ENCODE measurements at places on chromosomes 5 and 9.

GRCh38 chr9:78028926-78029325, 2.7 kb downstream of the GNAQ start:
- DNase-seq = no peak

DNA sequence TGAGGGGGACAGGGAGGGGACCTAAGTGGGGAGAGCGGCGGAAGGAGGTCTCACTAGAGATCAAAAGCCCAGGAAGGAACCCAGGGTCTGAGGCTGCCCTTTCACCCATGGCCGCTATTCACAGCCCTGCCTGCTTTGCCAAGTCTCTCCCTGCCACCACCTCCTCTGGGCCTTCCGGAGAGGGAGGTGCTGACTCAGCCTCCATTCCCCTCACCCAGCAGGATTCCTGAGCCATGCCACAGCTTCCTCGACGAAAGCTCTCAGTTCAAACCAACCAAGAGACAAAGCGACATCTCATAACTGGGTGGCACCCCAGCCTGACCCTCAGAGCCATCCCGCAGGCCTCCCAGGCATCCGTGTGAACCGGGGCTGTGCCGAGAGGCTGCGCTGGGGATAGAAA, 36.7 kb downstream of the PAX5 start:
- DNase-seq = no peak

DNA sequence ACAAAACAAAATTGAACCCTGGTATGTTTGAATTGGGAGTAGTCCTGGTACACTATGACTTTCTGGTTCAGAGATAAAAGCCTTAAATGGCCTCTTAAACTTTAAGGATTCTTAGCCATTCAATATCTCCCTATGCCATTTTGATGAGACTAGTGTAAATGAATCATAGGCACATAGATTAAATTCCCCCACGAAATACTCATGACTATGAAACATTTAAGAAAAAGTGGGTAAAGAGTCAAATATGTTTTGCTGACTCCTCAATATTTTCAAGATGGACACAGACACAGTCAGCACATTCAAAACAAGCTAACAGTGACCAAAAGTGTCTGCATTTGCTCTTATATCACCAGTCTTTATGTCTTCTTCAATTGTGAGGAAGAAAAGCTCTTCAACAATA, 278.3 kb downstream of the PDE4D start:
- DNase-seq = no peak

DNA sequence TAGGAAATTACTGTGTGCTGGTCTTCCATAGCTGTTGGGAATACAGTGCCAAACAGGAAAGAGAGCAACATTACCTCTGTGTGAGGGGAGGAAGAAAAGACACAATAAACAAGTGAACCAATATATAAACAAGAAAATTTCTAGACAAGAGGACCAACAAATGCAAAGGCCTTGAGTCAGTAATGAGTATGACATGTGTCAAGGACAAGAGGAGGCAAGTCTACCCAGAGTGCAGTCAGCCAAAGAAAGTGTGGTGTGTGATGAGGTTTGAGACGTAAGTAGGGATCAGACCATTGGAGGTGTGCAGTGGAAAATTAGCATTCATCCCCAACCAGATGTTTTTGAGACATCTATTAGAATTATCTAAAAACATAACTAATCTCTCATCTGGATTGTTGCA, 69.5 kb upstream of the CDH6 start:
- no peak for DNase-seq

DNA sequence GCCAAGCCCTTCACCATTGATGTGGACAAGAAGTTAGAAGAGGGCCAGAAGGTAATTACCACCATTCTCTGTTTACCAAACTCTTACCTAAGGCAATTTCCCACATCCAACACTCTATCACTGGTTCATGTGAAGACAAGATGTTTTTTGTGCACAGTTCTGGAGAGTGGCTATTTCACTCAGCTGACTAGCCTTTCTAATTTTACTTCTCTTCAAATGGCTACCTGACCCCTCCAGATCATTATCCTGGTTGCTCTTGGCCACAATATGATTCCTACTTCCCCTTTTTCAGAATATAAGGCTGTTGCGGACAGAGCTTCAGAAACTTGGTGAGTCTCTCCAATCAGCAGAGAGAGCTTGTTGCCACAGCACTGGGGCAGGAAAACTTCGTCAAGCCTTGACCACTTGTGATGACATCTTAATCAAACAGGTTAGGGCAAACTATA, 7.1 kb downstream of the KIF20A start:
- no peak for DNase-seq

DNA sequence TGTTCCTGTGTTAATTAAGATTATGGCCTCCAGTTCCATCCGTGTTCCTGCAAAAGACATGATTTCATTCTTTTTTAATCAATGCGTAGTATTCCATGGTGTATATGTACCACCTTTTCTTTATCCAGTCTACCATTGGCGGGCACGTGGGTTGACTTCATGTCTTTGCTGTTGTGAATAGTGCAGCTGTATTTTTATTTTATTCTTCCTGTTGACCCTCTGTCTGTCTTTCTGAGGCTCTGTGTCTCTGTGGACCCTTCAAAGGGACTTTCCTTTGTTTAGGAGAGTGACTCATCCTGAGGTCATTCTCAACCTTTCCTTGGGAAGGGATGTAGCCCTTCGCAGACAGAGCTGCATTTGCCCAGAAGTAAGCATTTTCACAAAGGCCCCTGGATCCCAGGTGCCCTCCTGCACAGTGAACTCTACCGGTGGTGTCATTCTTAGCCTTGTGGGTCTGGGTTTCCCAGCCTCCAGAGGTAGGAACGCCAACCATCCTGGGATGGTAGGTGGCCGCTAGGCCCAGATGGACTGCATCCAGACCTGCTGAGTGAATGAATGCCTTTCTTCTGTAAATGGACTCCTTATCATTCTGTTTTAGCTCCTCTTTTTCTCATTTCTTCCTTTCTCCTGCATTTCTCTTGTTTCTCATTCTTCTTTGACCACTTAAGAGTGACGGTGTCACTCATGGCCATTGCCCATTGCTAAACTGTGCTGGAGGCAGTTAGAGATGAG, 22.4 kb downstream of the TRIO start:
- DNase-seq = peak; percentile 57

DNA sequence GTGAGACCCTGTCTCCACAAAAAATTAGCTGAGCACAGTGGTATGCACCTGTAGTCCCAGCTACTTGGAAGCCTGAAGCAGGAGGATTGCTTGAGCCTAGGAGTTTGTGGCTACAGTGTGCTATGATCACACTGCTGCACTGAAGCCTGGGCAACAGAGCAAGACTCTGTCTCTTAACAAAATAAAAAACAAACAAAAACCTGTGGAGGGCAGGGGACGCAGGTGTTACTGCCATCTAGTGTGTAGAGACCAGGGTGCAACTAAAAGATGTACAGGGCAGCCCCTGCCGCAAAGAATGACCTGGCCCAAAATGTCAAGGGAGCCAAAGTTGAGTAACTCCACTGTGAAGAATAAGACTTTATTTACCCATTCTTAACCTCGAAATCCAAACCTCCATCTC, 27.1 kb downstream of the ASPN start:
- no peak for DNase-seq

- no peak for DNase-seq
Observed at GRCh38 chr5:153888781-153889180, 149.9 kb downstream of the FAM114A2 start.

GRCh38 chr5:96120120-96120519, 158.5 kb upstream of the ELL2 start:
- DNase-seq = no peak

DNA sequence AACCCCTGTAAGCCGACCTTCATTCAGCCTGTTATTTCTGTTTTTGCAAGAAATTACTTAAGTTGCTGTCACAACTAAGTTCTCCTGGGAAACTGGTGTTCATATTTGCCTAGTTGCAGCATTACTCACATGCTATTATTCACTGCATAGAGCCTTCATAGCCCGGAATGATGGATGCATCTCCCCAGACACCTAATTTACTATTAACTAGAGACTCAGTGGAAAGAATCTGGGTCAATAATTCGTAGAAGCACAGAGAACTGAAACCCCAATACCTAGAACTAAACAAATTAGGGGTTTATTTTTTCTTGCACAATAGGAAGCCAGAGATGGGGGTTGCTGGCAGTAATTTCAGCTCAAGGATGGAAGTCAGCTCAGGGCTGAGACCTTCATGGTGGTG, 45.7 kb upstream of the FAM170A start:
- no peak for DNase-seq

GRCh38 chr5:72818866-72819534, 2.5 kb downstream of the TNPO1 start:
- peak; percentile 47 for DNase-seq

GRCh38 chr5:162785673-162786072, 651.7 kb upstream of the CCNG1 start:
- DNase-seq = no peak

GRCh38 chr5:143402017-143402552, 1.4 kb downstream of the NR3C1 start:
- DNase-seq = no peak

GRCh38 chr5:39661026-39661779, 236.4 kb upstream of the DAB2 start:
- DNase-seq = no peak

- DNase-seq = no peak
Observed at GRCh38 chr9:25994605-25995004, 316.4 kb upstream of the TUSC1 start.

DNA sequence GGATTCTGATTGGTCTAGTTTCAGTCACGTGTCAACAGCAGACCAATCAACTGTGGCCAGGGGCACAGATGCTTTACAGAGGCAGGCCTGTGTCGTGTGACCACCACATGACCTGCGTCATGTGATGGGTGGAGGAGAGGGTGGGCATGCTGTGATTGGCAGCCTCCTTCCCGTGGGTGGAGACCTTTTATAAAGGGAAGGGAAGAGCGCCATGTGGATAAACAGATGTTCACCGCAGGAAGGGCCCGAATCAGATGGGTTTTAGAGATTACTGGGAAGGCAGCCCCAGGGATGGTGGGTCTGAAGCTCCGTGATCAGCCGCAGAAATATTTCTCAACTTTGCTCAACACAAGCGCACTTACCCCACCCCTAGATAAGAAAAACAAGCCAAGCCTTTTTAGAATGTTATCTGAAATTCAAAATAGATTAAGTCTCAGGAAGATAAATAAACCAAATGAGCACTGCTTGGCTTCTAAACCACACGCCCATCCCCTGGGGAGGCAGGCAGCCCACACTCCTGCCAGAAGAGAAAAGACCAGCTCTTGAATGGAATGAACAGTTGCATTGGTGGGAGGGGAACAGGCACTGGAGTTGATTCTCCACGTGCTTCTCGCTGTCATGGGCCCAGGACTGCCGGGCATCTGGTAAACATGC, 43.6 kb downstream of the ROPN1L start:
- DNase-seq = peak; percentile 35

DNA sequence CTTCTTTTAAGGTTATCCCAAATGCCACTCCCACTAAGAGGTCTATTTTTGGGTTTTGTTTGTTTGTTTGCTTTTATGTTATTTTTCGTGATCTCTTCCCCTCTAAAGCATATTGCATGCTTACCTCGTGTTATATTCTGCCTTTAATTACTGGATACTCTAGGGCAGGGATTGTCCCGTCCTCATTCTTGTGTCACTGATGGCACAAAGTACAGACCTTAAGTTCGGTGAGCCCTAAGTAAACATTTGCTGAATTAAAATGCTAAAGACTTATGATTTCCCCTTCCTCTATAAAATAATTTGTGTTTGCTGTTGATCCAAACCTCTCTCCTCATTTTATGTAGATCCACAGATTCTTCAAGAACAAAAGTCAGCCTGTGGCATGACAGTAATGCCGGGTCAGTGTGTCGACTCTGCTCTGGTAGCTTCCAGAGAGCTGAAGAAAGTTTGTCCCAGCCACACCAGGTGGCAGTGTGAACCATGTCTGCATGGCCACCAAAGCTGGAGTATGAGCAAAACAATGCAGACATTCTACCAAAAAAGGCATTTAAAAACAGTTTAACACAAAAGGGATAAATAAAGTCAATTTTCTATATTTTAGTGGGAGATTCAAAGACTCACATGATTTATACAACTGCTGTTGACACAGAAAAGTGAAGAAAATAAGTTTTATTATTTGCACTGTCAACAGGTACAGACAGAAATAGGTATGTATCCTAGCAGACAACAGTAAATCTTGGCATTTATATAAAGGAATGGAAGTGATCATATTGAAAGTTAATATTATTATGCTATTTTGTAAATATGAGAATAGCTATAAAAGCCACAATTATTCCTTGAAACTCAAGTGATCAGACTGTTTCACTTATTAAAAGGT, 17.9 kb upstream of the POC5 start:
- no peak for DNase-seq

DNA sequence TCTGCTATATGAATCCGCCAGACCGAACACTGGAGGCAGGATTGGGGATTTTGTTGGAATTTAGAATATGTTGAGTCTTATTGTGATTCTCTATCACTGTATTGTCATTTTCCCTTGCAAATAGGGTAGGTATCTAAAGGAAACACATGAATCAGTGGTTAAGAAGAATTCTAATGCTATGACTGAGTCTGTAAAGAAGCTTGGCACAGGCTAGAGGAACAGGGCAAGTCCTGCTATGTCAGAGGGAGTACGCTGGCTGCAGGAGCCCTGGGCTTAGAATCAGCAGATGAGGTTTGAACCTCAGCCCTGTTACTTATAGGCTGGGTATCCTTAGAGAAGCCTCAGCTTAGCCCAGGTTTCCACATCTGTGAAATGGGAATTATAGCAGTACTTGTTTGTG, 198.1 kb downstream of the NR3C1 start:
- no peak for DNase-seq

DNA sequence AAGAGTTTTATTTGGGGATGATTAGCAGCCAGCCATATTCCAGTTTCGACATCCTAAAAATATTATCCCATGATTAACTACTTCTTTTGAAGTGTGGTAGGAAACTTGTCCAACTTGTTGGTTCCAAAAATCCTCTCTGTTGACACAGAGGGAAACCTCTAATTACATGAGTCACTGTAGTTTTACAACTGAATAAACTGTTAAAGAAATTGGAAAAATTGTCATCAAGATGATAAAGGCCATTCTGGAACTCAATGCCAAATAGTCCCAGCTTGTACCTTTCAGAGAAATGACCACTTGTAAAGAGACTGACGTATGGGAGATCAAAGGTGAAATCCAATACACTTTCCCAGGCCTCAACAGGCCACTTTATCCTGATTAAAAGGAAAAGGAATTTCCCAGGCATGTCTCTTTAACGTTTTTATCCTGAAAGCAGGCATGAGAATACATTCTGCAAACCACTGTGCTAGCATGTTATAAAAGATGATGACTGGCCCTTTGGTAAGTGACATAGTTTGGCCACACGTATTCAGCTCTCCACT, 261.6 kb downstream of the GLIS3 start:
- DNase-seq = no peak

- no peak for DNase-seq
Observed at GRCh38 chr9:128393970-128394369, 22.8 kb downstream of the URM1 start.

DNA sequence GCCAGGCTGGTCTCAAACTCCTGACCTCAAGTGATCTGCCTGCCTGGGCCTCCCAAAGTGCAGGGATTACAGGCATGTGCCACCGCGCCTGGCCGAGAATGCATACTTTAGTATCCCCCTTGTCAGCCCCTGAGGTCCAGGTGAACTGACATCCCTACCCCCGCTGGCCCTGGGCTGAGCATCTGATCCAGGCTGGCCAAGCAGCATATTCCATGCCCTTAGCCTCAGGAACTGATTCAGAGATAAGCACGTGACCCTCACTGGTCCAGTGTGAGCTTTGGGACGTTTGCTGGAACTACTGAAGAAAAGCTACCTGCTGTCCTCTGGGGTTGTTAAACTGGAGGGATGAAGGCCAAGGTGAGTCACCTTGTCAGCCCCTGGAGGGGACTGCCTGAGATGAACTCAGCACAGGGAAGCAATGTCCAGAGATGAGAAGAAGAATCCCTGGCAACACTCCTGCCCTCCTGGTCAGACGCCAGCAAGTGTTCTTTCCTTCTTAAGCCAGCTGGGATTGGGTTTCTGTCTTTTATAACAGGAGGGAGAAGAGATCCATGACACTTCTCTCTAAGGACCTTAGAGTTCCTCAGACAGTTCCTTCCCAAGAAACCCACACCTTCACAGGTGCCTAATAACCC, 59.1 kb upstream of the FBXW11 start:
- no peak for DNase-seq

Data from CD14-positive monocyte (primary cell).